ENCODE measurements at places on chromosomes 6 and 20.

DNA sequence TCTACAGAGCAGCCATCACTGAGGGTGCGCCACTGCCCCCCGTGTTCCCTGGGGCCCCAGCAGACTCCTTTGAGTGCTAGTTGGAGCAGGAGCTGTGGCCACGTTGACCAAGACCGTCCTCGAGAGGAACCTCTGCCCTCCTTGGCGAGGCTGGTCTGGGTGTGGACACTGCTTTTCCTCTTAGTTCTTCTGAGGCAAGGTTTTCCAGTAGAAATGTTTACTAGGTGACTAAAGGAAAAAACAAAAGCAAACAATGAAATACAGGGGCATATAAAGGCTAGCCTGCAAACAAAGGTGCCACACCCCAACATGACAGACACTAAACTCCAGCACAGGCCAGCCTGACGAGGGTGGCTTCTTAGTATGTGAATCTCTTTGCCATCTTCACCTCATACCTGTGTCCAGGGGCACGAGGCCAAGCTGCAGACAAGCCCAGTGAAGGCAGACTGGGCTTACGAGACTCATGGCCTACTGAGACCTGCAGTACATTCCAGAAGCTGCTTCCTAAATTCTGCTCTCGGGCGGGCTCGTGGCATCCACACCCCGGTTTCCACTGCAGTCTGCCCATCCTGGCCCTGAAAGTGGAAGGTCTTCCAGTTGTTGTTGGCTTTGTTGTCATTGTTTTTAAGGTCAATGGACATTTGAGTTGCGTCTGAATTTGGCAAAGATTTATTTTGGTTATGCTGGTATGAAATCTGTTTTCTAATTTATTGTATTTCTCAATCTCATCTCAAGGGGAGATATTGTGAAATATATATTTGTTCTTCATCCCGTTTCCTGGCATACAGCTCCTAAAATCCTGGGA lies 39.2 kb downstream of the FAM50B start:
- DNase-seq, result no peak

DNA sequence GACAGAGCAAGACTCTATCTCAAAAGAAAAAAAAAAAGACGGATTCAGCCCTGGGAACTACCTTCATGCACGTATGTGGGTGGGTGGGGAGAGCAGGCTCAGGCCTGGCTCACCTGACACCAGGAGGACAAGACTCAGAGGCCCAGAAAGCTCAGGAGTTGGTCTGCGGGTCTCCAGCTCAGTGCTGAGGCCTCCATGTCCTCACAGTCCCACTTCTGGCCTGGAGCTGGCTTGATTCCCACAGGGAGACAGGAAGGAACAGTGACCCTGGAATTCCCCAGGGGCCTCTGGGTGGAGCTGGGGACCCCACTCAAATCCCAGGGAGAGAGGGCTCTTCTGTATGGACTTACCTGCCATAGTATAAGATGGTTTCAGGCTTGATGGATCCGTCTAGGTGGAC lies 15.6 kb downstream of the ADA start:
- DNase-seq, result no peak

DNA sequence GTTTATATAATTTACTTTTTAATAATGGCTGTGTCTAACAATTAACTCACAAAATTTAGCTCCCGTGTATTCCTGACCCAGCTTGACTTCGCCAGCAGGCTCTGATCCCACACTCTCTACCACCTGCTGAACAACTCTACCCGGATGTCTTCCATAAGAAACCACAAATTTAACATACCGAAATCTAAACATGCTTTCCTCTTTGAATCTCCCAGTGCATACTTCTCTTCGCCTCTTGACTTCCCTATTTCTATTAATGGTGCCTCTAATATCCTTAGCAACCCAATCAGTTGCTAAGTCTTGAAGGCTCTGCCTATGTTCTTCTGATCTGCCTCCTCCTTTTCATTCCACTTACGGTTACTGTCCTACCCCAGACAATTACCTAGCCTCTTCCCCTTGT lies 4.6 kb upstream of the MYB start:
- DNase-seq, result no peak

DNA sequence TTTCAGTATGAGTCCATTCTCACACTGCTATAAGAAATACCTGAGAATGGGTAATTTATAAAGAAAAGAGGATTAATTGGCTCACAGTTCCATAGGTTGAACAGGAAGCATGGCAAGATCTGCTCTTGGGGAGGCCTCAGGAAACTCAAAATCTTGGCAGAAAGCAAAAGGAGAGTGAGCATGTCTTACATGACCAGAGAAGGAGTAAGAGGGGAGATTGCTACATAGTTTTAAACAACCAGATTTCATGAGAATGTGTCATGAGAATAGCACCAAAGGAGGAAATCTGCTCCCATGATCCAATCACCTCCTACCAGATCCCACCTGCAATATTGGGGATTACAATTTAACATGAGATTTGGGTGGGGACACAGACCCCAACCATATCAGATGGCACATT lies 672.4 kb downstream of the HTR1B start:
- no peak for DNase-seq

GRCh38 chr20:17657079-17657825 lies 24.8 kb downstream of the RRBP1 start:
- DNase-seq, result no peak

DNA sequence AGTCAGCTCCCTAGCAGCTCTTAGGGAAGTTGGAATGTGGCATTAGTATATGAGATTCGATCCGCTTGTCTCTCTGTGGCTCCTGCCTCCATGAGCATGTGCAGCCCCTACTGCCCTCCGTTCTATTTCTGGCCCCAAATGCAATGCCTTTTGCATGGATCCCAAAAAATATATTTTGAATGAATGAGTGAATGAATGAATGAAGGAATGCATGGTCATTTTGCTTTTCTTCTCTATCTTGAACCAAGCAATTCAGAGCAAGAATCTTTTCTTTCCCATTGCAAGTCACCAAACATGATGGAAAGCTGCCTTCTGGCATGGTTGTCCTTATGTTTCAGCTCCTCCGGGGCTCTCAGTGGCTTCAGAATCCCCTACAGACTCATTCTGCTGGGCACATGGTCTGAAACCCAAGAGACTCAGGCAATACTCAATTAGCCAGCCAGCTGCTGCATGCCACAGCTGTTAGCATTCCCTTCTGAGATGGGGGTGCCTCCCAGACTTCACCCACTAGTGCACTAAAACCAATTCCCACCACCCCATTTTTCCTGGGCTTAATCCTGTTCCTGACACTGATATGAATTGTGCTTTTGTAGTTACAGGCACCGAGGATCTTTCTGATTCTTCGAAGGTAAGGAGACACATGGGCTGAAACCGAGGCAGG lies 2.6 kb upstream of the IYD start:
- no peak for DNase-seq

DNA sequence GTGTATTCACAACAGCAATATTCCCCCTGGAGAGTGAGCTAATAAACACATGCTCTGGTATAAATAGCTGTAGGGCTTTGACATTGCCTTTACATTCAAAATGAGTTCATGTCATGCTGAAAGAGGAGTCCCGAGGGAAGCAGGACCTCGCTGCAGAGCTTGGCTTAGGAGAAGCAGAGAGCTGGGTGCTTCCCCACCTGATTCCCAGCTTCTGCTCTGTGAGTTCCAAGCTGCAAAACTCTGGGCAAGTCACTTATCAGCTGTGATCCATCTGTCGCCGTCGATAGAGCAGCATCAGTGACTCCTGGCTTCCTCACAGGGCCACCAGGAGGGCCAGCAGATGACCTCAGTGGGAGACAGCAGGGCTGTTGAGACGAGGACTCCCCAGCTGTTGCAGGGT lies 241.8 kb downstream of the ANKRD60 start:
- no peak for DNase-seq

GRCh38 chr20:64077094-64077493 lies 2.2 kb downstream of the RGS19 start:
- DNase-seq, result no peak

- peak; percentile 67 for DNase-seq
Measured at GRCh38 chr6:106512048-106512967, 117.0 kb downstream of the RTN4IP1 start.

GRCh38 chr6:30721198-30722024 lies 1.3 kb downstream of the TUBB start:
- peak; percentile 97 for DNase-seq

- DNase-seq, result no peak
Measured at GRCh38 chr6:104969108-104969507, 12.2 kb downstream of the LIN28B start.

DNA sequence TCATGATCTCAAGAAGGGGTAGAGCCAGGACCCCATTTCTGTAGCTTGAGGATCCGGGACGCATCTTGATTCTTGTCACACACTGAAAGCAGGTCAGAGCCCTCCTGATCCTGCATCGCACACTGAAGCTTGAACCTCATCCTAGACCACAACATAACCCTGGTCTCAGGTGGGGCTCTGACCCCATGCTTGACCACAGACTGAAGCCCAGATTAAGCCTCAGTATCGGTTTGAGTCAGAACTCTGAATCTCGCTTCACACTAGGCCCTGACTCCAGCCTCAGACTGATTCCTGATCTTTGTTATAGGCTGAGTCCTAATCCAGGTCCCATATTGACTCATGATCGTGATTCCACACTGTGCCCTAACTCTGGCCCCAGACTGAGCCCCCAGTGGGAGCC lies 8.5 kb upstream of the RSPO4 start:
- DNase-seq, result no peak

DNA sequence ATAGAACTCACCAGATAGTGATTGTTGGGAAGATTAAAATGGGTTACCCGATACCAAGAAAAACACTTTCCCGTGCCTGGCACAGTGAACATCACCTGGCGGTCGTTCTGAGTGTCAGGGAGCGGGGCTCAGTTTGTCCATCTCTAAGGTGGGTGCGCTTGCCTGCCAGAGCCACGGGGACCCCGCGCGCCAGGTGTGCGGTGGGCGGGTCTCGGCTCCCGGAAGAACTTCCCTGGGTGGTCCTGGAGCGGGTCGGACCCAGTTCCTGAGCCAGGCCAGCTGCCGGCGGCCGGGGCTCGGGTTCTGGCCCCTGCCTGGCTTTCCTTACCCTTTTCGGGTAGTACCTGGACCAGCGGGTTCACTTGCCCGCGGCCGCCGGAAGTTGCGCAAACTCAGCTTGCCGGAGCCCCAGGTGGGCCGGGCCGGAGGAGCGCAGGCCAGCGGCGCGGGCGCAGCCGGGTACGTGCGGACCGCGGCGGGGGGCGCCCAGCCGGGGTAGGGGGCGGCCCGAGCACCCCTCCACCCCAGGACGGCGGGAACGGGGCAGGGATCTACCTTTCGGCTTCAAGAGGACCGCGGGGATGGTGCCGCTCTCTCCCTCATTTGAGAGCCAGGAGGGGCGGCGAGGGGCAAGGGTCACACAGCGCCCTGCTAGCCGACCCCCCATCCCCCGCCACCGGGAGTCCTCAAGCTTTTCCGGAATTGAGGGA lies 7.5 kb downstream of the FAM110A start:
- DNase-seq, result no peak

DNA sequence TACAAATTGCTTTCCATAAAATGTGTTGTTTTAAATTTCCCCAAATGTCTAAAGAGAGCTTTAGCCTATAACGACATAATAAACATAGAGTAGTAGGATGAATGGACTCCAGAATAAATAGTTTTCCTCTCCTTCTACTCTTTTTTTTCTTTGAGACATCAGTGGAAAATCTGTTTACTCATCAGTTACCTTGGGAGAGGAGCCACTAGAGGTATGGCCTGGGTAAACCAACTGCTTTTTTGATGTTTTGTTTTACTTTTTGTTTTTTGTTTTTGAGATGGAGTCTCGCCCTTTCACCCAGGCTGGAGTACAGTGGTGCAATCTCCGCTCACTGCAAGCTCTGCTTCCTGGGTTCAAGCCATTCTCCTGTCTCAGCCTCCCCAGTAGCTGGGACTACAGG lies 8.3 kb upstream of the TGM3 start:
- no peak for DNase-seq

DNA sequence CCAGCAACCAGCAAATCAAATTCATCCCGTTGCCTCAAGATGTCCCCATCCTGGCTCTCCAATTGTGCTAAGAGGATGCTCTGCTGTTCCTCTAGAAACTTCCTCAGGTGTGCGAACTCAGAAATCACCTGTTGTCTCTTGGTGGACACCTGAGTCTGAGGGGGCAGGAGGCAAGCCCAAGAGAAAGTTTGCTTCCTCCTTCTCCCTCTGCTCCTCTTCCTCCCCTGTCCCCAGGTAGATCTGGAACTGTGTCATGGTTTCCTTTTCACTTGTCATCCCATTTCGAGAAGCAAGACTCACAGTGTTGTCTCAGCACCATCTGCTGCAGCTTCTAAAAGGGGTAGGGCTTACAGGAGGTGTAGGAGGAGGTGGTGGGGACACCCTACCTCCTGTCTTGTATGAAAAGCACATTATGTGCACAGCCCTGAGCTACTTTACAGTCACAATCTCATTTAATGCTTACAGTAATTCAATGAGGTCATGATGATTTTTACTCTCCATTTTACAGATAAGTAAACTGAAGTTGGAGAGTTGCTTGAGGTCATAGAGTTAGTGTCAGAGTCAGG lies 2.5 kb downstream of the TRIM10 start:
- peak; percentile 48 for DNase-seq

DNA sequence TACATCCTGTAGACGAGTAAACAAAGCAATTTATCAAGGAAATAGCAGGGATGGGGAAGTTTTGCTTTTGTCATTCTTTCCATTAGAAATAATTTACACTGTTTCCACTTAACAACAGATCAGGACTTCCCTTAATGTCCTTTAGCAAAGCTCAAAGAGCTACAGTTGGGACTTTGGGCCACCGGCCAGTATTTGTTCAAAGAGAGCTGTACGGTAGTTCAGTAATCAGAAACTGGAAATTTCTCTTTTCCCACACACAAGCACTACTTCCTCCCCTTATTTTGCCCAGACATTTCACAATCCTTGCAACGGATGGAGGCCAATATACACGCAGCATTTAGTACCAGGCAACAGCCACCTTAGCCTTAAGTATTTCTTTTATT lies 12.1 kb upstream of the HINT3 start:
- no peak for DNase-seq

DNA sequence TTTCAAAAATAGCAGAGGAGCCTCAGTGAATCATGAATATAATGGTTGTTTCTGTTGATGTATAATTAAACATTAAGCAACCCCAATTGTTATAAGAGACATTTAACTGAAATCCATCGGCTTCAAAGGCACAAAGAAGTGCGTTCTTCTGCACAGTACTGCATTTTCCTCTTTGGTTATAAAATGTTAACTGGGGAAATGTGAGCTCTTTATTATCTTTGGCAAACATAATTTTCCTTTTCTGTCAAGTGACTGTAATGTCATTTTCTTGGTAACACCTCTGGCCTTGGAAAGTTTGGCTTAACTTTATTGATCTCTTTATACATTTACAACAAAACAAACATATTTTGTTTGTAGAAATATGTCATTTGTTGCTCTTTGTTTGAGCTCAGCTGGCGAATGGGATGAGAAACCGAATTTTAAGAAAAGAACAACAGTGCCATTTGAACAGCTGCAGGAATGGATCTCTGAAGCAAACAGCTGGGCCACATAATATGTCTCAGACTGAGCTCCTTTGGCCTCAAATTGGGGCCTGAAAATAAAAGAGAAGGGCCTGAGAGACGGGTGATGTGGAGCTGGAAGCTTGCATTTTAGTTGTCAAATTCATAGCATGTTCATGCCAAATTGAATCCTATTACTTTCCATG lies 427.0 kb upstream of the SPTLC3 start:
- no peak for DNase-seq

GRCh38 chr6:85537055-85537494 lies 56.6 kb downstream of the SNX14 start:
- no peak for DNase-seq

Measured in stimulated activated effector memory CD8-positive, alpha-beta T cell treated with anti-CD3 and anti-CD28 coated beads, Interleukin-12 subunit alpha, Interleukin-12 subunit beta, amount 100 ng/mL, for 72 hours (primary cell).